ENCODE measurements at places on chromosomes 11 and 22.

DNA sequence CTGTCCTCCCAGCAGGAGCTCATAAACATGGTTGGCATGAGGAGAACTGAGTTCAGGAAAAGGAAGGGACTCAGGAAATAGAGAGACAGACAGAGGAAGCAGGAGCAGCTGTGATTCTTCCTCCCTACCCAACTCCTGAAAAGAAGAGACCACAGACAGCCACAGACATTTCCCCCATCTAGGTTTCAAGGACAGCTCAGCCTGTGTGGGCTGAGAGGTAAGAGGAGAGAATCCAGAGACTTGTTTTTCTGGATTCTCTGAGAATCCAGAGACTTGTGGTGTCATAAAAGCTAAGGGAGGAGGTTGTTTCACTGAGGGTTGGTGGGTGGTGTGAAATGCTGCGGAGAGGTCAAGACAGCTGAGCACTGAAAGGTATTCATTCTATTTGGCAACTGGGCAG, 19.0 kb upstream of the STK33 start:
- DNase-seq: no peak

- DNase-seq: no peak
Observed at GRCh38 chr22:30021881-30022619, 58.2 kb upstream of the HORMAD2 start.

DNA sequence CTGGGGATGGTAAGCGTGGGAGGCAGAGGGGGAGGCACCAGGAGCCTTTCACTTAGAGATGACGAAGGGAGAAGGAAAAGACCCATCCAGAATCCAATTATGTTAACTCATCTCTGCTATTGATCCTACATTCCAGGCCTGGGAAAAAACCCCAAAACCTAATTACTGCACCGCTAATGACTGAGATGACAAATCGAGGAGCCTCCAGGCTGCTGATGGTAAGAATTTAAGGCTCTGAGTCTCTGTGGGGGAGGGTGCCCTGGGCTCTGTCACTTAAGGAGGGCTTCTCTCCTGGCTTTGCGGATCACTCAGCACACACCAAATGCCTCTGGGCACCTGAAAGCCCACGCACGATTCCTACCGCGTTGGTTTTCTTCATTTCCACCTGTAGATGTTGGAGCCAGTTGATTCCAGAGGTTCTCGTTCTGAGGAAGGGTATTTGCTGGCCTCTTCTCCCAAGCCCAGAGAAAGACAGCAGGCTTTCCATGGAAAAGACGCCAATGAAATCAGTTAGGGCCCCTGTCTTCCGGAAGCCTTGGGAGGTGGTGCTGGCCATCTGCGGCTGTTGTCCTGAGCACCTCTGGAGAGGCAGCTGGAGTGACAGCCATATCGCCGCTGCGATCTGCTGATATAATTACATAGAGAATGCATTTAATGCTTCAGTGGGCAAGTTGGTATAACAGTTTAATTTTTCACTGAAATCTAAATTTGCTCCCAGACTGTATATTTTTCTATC, 751.2 kb downstream of the BRD1 start:
- no peak for DNase-seq

GRCh38 chr11:15826826-15827225, 529.5 kb downstream of the SOX6 start:
- peak; percentile 45 for DNase-seq

GRCh38 chr22:47020166-47020565, 257.7 kb downstream of the TBC1D22A start:
- no peak for DNase-seq

DNA sequence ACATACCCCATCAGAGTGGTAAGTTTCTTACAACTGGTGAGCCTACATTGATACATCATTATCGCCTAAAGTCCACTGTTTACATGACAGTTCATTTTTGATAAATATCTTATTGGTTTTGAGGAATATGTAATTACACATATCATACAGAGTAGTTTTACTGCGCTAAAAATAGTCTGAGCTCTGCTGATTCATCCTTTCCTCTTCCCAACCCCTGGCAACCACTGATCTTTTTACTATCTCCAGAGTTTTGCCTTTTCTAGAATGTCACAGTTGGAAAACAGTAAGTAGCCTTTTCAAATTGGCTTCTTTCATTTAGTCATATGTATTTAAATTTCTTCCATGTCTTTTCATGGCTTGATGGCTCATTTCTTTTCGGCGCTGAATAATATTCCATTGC, 112.8 kb downstream of the LARGE1 start:
- no peak for DNase-seq

DNA sequence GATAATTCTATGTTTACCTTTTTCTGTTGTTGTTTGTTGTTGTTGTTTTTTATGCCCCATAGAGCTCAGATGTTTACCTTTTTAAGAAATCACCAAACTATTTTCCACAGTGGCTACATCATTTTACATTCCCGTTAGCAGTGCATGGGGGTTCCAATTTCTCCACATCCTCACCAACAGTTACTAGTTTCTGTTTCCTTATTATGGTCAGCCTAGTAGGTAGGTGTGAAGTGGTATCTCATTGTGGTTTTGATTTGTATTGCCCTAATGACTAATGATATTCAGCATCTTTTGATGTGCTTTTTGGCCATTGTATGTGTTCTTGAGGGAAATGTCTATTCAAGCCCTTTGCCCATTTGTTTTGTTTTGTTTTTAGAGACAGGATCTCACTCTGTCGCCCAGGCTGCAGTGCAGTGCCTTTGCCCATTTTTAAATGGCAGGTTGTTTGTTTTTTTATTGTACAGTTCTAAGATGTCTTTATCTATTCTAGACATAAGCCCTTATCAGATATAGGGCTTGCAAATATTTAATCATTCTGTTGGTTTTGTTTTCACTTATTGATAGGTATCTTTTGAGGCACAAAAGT, 27.5 kb downstream of the CHEK2 start:
- peak; percentile 8 for DNase-seq

DNA sequence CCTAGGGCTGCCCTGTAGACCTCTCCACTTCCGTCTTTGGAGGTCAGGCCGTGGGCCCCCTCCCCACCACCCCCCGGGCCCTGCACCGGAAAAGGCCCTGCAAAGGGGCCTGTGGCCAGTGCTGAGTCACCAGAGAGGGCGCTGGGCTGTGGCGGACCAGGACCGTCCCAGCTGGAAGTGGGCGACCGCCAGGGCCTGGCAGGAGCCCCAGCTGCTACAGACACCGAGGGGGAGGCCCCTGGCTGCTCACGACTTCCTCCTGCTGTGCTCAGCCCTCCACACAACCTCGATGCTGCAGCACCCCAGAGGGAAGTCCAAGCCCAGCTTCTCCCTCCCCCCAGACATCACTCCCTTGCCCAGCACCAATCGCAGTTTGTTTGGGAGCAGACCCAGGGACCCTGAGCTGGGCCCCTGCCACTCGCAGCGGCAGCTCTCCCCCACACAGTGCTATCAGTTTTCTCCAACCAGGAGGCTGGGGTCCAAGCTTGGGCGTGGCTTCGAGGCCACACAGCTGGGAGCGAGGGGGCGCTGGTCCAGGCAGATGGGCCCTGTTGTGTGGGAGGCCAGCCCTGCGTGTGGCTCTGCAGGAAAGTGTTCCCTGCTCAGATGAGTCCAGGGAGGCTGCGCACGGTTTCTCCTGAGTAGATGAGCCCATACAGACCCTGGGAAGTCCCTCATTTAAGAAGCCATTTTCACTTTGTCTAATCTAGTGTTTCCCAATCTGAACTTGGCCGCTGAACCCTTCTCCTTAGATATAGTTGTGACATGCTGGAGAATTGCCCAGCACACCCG, 5.6 kb upstream of the SH3BP1 start:
- peak; percentile 93 for DNase-seq

- peak; percentile 51 for DNase-seq
Observed at GRCh38 chr11:94740083-94741021, 27.8 kb upstream of the AMOTL1 start.

- DNase-seq: no peak
Observed at GRCh38 chr11:64848214-64848825, 3.9 kb upstream of the CDC42BPG start.

DNA sequence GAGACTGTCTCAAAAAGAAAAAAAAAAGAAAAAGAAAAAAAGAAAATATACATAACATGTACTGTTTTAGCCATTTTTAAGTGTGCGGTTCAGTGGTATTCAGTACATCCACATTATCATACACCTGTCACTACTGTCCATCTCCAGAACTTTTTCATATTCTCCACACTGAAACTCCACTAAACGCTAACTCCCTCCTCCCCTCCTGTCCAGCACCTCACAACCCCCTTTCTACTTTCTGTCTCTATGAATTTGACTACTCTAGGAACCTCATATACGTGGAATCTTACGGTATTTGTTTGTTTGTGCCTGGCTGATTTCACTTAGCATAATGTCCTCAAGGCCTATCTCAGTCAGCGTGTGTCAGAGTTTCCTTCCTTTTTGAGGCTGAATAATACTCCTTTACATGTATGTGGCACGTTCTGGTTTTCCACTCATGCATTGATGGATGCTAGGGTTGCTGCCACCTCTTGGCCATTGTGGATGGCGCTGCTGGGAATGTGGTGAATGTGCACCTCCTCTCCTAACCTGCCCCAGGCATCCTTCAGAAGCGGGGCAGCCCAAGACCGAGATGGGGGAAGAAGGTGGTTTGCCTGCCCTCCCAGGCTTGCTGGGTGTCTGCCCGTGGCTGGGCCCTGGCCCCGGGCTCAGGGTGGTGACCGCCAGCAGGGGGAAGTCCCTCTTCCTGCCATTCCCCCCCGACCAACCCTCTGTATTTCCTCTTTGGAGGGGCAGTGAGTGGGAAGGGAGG, 60.5 kb downstream of the BCR start:
- peak; percentile 66 for DNase-seq

GRCh38 chr11:113474362-113475159, 637 bp downstream of the DRD2 start:
- peak; percentile 85 for DNase-seq

DNA sequence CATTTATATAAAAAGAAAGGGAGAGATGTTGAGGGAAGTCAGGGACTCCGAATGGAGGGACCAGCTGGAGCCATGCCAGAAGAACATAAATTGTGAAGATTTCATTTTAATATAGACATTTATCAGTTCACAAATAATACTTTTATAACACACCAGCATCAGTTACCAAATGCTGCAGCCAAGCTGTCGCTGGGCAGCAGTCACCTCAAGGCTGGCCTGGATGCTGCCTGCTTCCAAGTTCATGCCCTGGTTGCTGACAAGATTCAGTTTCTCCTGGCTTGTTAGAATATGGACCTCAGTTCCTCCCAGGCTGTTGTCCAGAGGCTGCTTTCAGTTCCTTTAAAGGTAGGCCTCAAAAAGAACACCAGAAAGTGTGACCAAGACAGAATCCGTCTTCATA, 30.8 kb upstream of the ALDH3B2 start:
- DNase-seq: no peak

- DNase-seq: no peak
Observed at GRCh38 chr11:86476109-86476861, 101.6 kb downstream of the CCDC81 start.

- DNase-seq: no peak
Observed at GRCh38 chr11:112759418-112759817, 201.8 kb upstream of the NCAM1 start.

DNA sequence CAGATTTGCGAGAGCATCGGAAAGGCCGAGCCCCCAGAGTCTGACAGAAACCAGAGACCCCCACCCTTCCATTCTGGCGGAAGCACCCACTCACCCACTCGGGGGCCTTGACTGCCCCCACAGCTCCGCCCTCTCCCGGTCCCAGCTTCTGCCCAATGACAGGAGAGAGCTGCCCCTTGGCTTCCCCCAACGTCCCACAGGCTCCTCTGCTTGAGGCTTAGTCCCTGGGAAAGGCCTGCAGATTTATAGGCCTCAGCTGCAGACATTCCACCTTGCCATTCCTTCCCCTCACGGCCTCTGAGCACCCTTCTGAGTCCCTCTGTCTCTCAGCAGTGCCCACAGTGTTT, 125.0 kb upstream of the NCAM1 start:
- DNase-seq: no peak

GRCh38 chr11:1302461-1303125, 6.8 kb downstream of the TOLLIP start:
- DNase-seq: no peak

DNA sequence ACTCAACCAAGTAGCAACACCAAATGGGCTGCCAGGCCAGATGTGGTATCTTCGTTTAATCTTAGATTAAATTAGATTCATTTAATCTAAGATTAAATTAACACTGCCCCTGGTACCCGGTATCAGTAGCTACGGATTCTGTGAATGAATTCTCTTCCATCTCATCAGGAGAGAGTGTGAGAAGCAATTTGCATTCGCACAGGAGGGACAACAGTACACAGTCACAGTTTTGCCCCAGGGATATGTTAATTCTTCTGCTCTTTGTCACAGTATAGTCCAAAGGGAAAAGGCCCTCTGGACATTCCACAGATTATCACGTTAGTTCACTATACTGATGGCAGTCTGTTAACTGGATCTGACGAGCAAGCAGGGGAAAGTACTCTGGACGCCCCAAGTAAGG, 22.9 kb downstream of the ASCL2 start:
- no peak for DNase-seq

DNA sequence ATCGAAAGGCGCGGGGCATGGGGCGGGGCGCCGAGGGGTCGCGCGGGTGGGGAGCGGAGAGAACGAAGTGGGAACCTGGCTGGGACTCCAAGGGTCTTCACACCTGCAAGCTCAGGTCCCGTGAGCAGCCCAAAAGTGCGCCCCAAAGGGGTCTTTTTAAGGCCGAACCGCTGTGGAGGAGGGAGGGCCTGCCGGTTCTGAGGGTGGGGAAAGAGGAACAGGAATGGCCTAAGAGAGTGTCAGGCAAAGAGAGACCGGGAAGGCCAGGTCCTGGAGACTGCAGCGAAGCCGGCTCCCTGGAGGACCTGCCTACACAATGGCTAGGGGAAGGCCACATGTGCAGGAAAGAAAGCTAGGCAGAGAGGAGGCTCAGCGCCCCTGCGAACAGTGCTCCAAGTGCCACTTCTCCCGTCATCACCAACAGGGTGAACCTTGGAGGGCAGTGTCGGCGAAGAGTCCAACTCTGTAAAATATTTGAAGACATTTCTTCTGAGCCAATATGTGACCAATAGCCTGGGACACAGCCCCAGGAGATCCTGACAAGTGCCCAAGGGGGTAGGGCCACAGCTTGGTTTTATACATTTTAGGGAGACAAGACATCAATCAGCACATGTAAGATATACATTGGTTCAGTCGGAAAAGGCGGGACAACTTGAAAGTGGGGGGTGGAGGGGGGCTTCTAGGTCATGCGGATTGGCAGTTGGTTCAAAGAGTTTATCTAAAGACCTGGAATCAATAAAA, 710 bp upstream of the DGCR2 start:
- no peak for DNase-seq

GRCh38 chr11:84103096-84103495, 816.9 kb upstream of the CCDC90B start:
- DNase-seq: no peak
